Substantia nigra (tissue), 51 donors: ENCODE measurements at places on chromosomes 11 and 22.

GRCh38 chr11:46898396-46899095 is 19.8 kb downstream of the LRP4 start:
- no peak for DNase-seq

- DNase-seq: no peak
Measured at GRCh38 chr11:26112264-26112663, 219.7 kb upstream of the ANO3 start.

GRCh38 chr11:33256813-33257159 is 395 bp upstream of the HIPK3 start:
- DNase-seq: no peak

DNA sequence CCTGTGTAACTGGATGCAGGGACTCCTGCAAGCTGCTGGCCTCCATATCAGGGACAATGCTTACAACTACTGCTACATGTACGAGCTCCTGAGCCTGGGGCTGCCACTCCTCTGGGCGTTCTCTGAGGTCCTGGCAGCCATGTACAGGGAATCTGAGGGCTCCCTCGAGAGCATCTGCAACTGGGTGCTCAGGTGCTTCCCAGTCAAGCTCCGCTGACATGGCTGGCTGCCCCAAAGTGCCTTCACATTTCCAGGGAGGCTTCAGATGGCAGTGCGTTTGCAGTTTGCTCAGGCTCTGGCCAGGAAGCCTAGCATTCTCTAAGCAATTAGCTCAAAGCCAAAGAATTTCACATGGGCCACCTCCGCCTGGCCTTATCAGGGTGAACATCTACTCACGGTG is 117.4 kb upstream of the PARVA start:
- no peak for DNase-seq

DNA sequence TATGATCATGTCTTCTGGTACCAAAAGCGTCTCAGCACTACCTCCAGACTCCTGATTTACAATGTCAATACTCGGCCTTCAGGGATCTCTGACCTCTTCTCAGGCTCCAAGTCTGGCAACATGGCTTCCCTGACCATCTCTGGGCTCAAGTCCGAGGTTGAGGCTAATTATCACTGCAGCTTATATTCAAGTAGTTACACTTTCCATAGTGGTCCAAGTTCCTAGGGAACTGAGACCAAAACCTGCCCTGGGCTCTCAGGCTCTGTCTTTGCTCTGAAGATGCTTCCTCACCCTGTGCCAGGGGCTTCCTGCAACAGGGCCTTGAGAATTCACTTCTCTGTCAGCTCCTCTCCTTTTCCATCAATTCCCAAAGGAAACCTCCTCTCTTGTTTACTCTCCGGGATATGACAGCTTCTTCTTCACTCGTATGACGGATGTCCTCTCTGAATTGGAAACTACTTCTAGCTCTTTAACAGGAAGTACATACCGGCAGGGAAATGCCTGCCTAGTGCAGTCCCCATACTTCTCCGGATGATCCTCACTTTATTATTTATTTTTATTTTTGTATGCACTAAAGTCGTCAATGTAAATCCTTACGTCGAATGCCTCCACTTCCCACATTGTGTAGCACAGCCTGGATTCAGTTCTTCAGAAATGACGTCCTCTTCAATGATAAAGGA is 29.6 kb upstream of the PRAME start:
- DNase-seq: no peak
